HT-29 (cell line): ENCODE measurements at places on chromosomes 2 and 18. TPM values are rescaled to one million over a fixed set of nuclear protein-coding genes. Genes with fewer than 3 reads are reported as not detected.

The PROKR1 gene
- total RNA-seq, result not detected in 2 replicates

The POTEF gene
- total RNA-seq, result 0.60 and 0.61 TPM in 2 replicates

The UGT1A5 gene
- total RNA-seq, result 3.1 and 3.5 TPM in 2 replicates

The SLC23A3 gene
- total RNA-seq, result 5.9 and 9.9 TPM in 2 replicates

The BMP10 gene
- not detected in 2 replicates for total RNA-seq

The DRC1 gene
- total RNA-seq, result not detected in 2 replicates

The MREG gene
- 11.9 and 13.8 TPM in 2 replicates for total RNA-seq

The UGT1A9 gene
- total RNA-seq, result 3.2 and 6.7 TPM in 2 replicates

The NEU2 gene
- total RNA-seq, result not detected in 2 replicates

The STRADB gene
- total RNA-seq, result 7.6 and 8.1 TPM in 2 replicates
